ENCODE measurements at places on chromosomes 12 and 14.
A peak's percentile ranks its signal among the peaks of the same experiment; 100 is the strongest.

DNA sequence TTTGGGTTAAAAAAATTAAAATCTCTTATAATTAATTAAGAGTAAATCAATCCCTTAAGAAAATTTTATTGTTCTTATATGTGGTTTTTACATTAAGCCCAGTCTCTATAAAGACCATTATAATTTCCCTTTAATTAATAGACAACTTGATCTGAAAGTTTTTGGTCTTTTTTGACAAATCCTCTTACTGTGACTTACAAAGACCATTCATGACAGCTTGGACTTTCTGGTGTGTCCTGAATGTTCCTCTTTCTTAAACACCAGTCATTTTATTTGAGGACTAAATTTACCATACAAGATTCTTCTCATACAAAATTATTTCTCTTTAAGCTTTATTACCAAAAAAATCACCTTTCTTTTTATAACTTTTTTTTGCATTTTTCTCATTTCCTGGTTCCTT, 368.3 kb downstream of the ADGRD1 start:
- no peak for DNase-seq

- no peak for DNase-seq
Observed at GRCh38 chr12:72274931-72275330, 2.8 kb downstream of the TRHDE start.

- no peak for DNase-seq
Observed at GRCh38 chr12:56476972-56477432, 8.6 kb downstream of the SPRYD4 start.

DNA sequence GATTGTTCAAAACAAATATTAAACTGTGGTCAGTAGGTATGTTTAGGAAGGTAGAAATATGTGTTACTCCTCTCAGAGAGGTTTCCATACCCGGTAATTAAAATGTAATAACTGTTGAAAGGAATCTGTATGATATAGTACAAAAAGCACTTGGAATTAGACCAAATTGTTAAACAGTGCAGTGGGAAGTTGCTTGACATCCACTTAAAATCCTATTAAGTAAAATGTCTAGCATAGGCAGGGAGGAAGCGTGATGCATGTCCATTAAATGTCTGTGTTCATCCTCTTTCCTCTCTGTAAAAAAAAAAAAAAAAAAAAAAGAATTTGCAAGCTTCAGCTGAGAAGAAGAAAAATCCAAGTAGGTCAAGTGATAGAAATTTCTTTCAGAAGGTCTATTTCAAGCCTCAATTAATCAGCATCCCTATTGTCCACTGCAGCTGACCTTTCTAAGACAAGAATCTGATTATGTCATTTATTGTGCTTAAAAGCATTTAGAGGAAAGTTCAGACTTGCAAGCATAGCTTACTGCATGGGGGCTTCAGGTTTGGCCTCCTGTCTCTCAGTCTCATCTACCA, 265.6 kb upstream of the RGS6 start:
- peak; percentile 71 for DNase-seq

DNA sequence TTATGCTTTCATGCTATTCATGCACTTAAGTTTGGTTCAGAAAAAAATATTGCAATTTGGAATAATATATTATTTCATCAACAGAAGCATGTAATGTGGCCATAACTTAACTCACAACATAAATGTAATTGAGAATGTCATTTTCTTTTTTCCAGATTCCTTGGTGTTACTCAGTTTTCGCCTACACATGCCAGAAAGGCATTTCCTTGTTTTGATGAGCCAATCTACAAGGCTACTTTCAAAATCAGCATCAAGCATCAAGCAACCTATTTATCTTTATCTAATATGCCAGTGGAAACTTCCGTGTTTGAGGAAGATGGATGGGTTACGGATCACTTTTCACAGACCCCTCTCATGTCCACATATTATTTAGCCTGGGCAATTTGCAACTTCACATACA, 14.4 kb downstream of the TRHDE start:
- DNase-seq = no peak

DNA sequence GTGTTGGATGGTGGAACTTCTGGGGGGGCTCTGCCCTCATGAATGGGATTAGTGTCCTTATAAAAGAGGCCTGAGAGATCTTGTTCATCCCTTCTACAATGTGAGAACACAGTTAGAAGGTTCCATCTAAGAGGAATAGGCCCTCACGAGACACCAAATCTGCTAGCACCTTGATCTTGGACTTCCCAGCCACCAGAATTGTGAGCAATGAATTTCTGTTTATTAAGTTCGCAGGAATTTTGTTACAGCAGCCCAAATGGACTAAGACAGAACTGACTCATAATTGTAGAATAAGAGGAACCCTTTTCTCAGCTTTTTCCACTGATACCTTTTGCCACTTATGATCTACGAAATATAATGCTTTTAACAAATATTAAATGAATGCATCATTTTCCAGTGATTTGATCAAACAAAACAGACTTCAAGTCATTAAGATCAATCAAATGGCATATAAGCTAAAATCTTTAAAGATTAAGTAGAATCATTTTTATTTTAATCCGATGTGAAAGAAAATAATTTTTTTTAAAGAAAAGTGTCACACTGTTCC, 68.2 kb downstream of the HECTD1 start:
- no peak for DNase-seq

GRCh38 chr12:121448771-121449315, 48.9 kb downstream of the RNF34 start:
- no peak for DNase-seq

DNA sequence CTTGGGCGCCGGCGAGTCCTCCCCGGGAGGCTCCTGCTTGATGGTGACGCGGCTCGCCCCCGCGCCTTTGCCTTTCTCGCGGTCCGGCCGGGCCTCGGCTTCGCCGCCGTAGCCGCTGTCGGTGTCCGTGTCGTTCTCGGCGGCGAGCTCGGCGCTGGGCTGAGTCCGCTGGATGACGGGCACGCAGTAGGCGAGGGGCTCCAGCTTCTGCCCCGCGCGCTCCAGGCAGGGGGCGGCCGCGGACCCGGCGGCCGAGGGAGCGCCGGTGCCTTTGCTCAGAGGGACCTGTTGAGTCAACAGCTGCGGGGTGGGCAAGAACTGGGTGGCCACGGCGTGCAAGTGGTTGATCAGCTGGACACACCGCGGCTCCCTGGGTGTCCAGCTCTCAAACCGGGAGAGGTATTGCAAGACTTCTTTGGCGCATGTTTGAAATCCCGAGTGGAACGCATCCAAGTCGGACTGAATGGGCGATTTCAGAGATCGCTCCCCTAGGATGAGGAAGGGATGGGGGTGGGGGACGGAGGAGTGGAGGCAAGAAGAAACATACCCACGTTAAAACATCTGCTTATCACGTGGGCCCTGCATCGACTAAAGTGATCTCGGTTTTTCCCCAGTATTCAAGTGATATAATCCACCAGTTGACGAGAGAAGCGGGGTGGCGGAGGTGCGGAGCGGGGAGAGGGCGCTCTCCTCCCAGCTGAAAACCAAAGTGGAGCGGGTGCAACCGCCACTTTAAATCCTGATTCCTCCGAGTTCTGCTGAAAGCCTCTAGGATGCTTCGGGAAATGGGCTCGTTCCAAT, 2.0 kb downstream of the BHLHE41 start:
- peak; percentile 76 for DNase-seq

- DNase-seq = peak; percentile 88
Observed at GRCh38 chr12:110102255-110102654, 21.9 kb upstream of the IFT81 start.

GRCh38 chr14:90299408-90299807, 32.3 kb downstream of the NRDE2 start:
- DNase-seq = no peak

GRCh38 chr14:65211341-65211987, 109.1 kb upstream of the MAX start:
- DNase-seq = peak; percentile 46

GRCh38 chr14:87014856-87015255, 978.1 kb downstream of the GALC start:
- no peak for DNase-seq

GRCh38 chr12:66047411-66048021, 83.0 kb downstream of the LLPH start:
- no peak for DNase-seq

DNA sequence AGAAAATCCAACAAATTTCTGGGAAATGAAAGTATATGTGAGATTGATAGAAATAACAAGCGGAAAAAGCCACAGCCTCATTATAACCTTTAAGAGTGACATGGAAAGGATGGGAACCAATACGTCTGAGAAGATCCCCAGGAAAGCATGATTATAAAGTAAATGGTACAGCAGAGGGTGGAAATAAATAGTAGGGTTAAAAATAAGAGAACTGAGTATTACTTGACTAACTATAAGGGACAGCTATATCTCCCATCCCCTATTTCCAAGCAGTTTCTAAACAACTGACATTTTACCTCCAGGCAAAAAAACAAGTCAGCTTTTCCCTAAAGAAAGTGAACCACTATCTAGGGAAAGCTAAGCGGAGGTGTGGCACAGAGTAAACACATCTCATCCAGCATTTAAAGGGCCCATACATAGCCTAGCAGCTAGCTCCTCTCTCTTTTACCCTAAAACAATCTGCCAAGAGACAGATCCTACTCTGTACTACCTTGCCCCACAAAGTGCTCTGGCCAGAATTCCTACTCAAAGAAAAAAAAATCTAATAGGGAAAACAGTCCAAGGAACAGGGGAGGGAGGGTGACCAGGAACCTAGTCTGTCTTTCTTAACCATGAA, 11.2 kb downstream of the OSBPL8 start:
- no peak for DNase-seq

- DNase-seq = no peak
Observed at GRCh38 chr12:44058366-44058765, 222.5 kb downstream of the TMEM117 start.

GRCh38 chr14:67079846-67080245, 109.4 kb upstream of the GARIN2 start:
- DNase-seq = no peak

DNA sequence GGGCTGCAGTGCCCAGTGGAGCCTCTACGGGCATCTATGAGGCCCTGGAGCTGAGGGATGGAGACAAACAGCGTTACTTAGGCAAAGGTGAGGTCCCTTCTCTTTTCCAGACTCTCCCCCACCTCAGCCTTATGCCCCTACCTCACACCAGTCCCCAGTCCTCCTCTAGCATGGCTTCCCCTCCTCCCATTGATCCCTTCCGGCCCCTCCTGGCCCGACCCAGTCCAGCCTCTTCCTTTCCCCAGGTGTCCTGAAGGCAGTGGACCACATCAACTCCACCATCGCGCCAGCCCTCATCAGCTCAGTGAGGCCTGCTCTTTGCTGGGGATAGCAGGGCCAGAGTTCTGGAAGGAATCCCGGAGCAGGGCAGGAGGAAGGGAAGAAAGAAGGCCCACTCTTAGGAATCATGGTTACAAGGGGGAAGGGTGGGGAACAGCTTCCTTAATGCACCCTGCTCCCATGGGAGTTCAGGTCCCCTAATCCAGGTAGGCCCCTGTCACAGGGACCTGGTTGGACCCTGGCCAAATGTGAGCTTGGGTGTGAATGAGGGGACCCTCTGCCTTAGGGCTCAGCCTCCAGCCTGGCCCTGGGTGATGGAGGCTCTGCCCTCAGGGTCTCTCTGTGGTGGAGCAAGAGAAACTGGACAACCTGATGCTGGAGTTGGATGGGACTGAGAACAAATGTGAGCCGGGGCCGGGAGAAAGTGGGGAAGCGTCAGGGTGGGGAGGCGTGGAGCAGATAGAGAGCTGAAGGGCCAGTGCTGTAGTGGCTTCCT, 2.2 kb downstream of the ENO2 start:
- DNase-seq = no peak

GRCh38 chr12:105357162-105357691, 26.7 kb downstream of the C12orf75 start:
- DNase-seq = no peak

DNA sequence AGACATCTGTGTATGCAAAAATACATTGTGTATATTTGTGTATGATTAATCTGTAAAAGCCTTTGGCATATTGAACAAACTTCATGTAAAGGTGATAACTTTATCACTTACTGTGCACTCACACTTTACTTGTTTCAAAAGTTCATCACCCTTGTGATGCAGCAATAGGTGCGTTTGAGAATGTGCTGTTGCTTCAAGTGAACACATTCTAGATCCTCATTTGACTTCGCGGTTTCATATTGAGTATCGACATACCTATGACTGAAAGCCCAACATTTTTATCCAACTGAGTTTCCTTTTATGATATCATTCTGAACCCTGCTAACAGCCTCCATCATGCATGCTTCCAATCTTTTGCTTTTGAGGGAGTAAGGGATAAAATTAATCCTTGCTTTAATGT, 1086.9 kb downstream of the TMEM121 start:
- no peak for DNase-seq

GRCh38 chr12:80374615-80375014, 69.4 kb upstream of the PTPRQ start:
- DNase-seq = no peak

- peak; percentile 33 for DNase-seq
Observed at GRCh38 chr12:50764286-50765094, 589 bp downstream of the ATF1 start.

DNA sequence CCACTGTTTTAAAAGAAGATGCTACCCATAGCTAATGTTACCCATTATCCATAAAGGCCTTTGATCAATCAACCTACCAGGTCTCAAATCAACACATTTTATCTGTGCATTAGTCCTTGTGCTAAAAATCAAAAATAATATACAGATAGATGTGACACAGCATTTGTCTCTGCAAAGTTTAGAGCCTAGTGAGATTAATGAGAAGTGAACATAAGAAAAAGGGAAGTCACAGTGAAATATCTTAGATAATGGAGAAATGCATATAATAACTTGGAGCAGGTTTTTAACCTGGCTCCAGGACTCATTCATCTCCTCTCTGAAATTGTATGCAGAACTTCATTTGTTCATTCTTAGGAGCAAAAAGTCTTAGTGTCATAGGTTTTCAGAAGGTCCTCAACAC, 7.2 kb downstream of the PDE3A start:
- DNase-seq = no peak

GRCh38 chr14:90275820-90276219, 19.5 kb downstream of the PSMC1 start:
- DNase-seq = no peak

GRCh38 chr12:2495417-2496112, 299.2 kb upstream of the FKBP4 start:
- no peak for DNase-seq

- DNase-seq = no peak
Observed at GRCh38 chr12:82852529-82852928, 165.8 kb downstream of the TMTC2 start.

DNA sequence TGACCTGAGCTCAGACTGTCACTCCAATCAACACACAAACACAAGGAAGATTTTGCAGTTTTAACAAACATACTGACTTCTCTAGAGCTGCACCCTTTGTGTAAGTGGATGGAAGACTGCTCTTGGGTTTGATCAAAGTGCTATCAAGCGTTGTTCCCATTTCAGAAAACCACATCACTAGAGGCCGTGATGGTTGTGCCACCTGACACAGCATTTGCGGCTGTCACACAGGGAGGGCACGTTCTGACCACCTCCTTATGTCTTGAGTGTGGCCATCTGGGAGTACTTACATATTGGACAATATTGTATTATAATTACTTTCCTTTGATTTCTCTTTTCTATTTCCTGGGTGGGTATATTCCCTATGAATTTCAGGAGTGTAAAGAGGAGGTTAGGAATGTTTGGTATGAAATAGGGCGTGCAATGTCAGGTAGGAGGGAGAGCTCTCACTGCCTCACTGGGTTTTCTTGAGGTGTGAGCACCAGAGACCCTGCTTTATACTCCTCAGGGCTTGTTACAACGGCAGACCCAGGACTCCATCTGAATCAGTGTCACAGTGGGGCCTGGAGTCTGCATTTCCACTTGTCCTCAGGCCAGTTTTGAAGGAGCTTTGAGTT, 74.3 kb downstream of the SYNE3 start:
- DNase-seq = no peak

- DNase-seq = no peak
Observed at GRCh38 chr12:128267651-128268378, 845 bp downstream of the TMEM132C start.

Measured in foreskin melanocyte (primary cell).